Right cardiac atrium (tissue), 5 donors: ENCODE measurements at places on chromosomes 16 and 17.

GRCh38 chr16:13873835-13874438 is 46.0 kb upstream of the ERCC4 start:
- DNase-seq: no peak

- DNase-seq: no peak
These were observed 127.2 kb downstream of the CDH8 start for GRCh38 chr16:61909074-61909473.

- peak; percentile 85 for DNase-seq
These were observed 7.1 kb downstream of the CARHSP1 start for GRCh38 chr16:8861563-8862308.

DNA sequence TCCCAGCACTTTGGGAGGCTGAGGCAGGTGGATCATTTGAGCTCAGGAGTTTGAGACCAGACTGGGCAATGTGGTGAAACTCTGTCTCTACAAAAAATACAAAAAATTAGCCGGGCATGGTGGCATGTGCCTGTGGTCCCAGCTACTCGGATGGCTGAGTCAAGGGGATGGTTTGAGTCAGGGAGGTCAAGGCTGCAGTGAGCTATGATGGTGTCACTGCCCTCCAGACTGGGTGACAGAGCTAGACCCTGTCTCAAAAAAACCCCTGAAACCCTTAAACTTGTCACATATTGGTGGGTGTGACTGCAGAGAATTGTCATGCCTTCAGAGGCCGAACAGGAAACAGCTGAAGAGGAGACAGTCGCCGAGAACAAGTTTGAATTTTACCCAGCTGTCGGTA is 13.4 kb downstream of the RPTOR start:
- no peak for DNase-seq

GRCh38 chr17:43831633-43832032 is 1.3 kb downstream of the MPP3 start:
- DNase-seq: peak; percentile 89

DNA sequence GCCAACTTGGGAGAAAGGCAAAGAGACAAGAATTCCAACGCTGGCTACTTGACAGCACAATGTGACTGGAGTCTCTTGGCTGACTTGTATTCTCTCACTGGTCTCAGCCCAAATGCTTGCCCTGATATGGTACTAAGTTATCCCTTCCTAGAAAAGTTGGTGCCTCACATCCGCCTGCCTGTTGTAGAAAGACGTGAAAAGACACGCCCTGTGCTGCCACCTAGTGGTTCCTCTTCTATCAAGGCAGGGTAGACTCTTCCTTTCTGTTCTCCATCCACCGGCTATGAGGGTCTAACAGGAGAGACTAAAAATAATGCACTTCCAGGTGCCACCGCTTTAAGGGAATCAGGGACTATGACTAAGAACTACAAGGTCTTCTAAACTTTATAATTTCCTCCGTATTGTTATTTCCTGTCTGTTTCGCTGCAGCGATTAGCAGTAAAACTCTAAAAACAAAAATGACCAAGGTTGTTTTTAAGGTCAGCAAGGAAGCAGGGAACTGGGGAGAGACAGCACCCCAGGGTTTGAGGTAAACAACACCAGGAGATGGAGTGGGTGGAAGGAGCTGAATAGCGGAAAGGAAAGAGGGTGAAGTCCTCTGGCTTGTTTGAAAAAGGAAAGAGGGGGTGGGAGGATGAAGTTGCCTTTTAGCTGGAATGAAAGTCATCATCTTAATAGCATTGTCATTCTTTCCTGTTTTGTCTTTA is 109.5 kb downstream of the YPEL2 start:
- DNase-seq: peak; percentile 95

GRCh38 chr16:72635694-72636093 is 412.2 kb downstream of the ZFHX3 start:
- no peak for DNase-seq

GRCh38 chr17:19264681-19265080 is 27.5 kb downstream of the EPN2 start:
- DNase-seq: peak; percentile 62
